ENCODE measurements at places on chromosomes 4 and X.
A peak's percentile ranks its signal among the peaks of the same experiment; 100 is the strongest.

DNA sequence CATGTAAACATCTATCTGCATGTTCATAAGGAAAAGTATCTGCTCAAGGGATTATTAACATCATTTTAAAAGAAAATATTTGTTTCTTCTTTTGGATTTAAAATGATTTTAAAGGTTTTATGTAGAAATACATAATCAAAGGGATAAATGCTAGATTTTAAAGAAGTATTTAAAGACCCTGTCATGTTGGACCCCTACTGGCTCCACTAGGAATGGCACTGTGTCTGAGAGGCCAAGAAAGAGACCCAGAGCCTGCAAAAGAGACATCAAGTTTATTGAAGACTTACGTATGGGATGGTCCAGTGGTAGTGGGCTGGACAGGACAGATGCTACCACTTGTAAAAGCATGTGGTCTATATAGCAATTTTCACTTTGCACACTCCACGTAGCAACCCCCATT lies 78.7 kb upstream of the PCDH18 start:
- DNase-seq, result no peak

- DNase-seq, result no peak
These were observed 252.6 kb downstream of the BANK1 start for GRCh38 chr4:102042871-102043802.

DNA sequence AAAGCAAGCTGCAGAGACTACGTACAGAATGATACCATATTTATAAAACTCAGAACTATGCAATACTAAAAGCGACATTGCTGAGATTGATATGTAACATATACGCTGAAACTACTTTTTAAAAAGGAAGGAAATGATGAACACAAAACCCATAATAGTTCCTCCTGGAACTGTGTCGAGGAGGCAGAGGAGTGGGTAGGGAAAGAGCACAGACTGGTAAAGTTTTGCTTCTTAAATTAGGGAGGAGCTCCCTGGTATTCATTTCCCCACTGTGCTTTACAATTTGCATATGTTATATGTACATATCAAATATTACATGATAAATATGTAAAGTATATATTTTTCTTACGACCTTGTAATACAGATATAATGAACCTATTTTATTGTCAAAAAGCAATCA lies 13.9 kb downstream of the UFSP2 start:
- DNase-seq, result no peak

DNA sequence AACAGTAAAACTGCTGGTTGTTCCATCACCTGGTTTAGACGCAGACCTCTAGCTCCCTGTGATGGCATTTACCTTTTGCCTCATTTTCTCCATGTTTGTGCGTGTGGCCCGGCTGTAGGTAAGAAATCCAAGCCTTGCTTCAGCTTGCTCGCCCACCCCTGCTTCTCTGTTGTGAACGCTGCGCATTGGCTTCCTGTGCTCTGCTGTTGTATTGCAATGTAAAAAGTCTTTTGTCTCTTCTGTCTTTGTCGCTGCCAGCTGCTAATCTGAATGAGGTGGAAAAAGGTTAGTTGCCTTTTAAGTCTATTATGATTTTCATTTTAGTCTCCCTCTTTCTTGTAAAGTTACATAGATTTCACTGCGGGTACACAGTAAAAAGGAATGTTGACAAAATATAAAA lies 127.3 kb upstream of the PACRGL start:
- no peak for DNase-seq

DNA sequence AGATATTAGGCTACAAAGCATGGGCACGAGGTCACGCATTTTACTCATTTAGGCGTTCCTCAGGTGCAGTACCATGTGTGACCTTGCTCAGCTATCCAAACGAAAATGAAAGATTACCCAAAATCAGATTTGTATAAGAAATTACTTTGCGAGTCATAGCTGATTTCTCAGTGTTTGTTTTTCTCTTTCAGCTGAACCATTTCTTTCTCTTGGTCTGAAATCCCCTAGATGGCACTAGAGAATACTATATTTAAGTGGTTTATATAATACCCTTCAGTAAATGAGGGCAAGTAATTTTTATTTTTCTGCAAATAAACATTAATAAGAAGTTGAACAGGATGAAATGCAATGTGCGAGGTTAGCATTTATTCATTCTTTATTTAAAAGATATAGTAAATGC lies 496.6 kb downstream of the STIM2 start:
- DNase-seq, result peak; percentile 5

- DNase-seq, result no peak
These were observed 60.4 kb upstream of the IRF2 start for GRCh38 chr4:184534511-184535391.

DNA sequence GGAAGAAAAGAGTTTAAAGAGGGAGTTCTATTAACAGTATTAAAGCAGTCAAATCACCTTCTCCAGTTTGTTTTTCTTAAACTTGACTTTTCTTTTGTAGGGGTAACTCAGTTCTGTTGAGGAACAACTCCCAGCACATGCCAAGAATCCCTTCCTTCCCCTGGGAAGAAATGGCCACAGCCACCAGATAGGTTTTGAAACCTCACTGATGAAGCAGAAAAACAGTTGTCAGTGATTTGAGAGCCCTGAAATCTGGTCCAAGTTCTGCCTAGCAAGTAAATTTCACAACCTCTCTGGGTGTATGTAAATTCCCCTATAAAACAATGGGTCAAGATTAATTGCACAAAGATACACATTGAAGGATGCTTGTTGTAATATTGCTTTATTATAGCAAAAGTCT lies 167.1 kb downstream of the DHX15 start:
- DNase-seq, result no peak

GRCh38 chrX:111687305-111687704 lies 6.3 kb downstream of the ALG13 start:
- DNase-seq, result no peak

DNA sequence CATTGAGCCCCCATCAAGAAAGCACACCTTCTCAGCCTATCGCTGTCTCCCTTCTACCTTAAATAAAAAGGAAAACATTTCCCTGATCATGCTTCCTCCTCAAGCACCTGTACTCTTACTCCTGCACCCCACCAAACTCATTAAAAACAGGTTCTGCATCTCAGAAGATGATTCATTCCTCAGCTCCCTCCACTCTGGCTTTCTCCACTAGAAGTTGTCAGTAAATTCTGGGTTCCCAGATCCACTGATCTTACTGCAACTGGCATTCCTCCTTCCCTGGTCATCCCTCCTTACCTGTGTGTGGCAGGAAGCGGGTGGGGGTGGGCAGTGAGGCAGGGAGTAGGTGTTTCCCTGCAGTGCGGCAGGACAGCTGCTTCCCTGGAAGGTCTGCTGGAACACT lies 108.8 kb downstream of the GPR143 start:
- DNase-seq, result no peak

DNA sequence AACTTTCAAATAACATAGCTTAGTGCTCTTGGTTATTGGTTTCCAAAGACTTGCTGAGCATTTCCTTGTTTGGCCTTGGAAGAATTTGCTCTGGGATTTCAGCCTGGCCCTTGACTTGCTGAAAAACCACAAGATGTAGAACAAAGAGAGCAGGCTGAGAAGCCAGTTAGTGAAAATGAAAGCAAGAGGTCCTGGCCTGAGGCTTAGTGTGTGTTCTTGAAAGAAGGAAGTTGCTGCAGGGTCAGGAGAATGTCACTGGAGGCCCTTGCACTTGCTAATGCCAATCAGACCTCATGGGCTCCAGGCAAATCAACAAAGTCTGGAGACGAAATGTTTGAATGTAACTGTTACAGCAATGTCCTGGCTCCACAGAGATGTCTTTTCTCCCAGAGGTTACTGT lies 79.4 kb downstream of the SYNPO2 start:
- peak; percentile 13 for DNase-seq

DNA sequence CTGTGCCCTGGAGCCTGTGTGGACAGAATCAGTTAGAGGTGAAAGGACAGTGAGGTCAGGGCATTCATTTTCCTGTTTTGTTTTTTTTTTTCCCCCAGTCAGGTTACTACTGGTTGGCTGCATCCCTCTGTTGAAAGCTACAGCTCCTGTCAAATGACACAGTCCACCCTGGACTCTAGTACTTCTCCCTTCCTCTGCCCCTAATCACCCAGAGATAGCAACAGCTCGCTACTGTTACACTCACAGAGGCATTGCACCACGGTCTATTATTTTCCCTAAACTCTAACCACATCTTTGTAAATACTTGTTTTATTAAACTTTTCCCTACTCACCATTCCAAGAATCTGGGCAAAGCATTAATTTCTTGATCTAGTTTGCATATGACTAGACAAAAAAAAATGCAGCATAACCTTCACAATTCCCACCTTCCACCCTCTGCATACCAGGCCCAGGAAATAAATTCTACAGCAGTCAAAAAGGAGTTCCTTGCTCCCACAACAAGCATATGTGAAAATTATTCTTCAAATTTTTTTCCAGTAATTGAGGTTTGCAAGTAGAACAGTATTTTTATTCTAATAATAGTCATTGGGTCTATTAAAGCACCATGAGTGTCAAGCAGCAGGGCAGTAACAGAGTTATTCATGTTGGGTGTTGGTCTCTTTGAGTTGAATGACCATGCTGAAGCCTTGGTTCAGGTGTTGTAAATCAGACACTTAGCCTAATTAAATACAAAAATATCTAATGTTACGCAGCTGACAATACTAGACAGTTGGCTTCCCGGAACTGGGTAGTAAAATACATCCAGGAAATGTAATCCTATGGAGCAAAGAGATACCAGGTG lies 329.2 kb downstream of the INPP4B start:
- no peak for DNase-seq

DNA sequence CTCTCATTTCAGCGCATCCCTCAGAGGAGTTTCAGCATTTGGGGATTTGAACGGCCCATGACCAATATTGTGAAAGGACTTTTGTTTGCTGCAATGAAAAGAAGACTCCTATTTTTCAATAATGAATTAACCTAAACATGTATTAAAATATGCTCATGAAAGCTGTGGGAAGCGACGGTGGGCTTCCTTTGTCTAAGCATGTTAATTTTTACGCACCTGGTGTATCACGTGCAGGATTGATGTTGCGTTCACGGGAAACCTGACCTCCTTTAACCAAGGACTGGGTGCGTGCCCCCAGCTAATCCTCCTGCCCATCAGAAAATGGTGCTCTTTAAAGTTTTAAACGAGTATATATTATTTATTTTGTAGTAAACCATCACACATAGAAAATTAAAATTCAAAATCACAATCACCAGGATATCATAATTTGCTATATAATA lies 590 bp upstream of the CCDC110 start:
- no peak for DNase-seq

DNA sequence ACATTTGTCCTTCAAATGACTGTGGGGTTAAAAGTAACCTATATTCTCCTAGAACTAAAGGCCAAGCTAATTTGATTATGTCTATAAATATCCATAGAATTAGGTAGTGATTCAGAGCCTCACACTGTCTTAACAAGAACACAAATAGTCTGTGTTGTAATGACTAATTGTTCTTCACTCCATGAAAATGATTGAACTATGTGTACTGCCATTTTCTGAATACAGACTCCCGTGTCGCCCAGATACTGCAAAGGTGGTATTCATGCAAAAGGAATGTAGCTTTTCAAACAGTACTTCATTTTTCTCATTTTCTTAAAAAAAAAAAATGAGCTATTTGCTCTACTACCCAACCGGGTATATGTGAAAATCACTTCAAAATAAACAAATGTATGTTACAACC lies 11.3 kb upstream of the PHKA2 start:
- DNase-seq, result peak; percentile 4

- no peak for DNase-seq
These were observed 574.7 kb downstream of the PCDH7 start for GRCh38 chr4:31294655-31295480.

DNA sequence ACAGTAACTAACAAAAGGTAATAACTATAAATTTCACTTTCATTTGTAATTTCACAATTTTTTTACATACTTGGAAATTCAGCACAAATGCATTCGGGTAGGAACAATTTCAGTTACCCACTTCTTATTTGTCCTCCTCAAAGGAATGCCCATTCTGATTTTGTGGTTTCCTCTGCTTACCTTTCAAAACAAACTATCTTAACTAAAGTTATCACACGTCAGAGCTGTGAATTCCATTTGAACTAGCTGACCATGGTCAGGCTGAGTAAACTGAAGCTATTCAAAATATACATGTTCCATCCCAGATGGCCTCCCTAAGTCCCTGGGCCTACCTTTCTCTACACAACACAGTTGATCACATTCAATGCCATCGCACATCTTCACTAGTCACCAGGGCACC lies 4.5 kb downstream of the CTPS2 start:
- DNase-seq, result no peak

DNA sequence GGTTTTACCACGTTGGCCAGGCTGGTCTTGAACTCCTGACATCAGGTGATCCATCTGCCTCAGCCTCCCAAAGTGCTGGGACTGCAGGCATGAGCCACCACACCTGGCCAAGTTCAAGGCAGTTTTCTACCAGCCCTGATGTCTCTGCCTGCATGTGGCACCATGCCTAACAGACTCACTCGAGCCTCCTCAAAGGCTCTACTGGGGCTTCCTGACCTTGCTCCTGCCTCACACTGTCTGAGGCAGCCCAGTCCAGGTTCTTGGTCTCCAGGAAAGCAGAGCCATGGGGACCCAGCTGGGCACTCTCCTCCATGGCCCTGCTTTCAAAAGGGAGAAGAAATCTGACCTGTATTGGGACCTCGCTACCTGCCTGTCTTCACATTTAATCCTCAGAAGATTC lies 286.9 kb downstream of the EVC2 start:
- DNase-seq, result no peak

DNA sequence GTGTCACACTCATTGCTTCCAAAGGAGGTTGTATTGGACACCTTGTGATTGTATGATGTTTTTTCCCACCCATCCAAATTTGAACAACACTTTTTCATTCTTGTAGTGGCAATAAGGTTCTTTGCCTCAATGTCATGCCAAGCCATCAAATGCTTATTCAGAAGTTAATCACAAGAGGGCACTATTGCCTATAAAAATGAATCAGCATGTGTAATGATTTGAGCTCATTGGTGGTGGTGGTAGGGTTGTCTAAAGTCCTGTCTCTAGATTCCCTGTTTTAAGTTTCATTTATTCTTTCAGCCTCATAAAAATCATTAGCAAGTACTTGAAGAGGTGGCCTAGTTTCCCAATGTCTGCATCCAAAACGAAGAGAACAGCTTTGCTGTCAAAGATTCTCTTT lies 37.0 kb downstream of the IRS4 start:
- peak; percentile 4 for DNase-seq

- no peak for DNase-seq
These were observed 351.4 kb upstream of the GATB start for GRCh38 chr4:152112190-152112589.

DNA sequence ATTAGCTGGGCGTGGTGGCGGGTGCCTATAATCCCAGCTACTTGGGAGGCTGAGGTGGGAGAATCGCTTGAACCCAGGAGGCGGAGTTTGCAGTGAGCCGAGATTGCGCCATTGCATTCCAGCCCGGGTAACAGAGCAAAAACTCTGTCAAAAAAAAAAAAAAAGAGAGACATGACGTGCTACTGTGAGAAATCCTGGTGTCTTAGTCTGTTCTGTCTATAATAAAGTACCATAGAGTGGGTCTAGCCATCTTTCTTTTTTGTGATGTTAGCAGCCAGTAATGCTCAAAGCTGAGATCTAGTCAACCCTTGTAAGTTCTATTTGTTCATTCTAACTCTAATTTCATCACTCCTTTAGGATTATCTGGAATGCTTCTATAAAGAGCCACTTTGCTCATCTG lies 38.9 kb downstream of the CLDN34 start:
- DNase-seq, result no peak

GRCh38 chrX:45669715-45670340 lies 469.2 kb upstream of the DIPK2B start:
- no peak for DNase-seq

GRCh38 chr4:173365359-173365996 lies 5.3 kb upstream of the SAP30 start:
- DNase-seq, result no peak

GRCh38 chrX:3545901-3546300 lies 167.5 kb downstream of the PRKX start:
- DNase-seq, result no peak

All from urothelium cell line (cell line).